ENCODE measurements at places on chromosomes 6 and 20.

DNA sequence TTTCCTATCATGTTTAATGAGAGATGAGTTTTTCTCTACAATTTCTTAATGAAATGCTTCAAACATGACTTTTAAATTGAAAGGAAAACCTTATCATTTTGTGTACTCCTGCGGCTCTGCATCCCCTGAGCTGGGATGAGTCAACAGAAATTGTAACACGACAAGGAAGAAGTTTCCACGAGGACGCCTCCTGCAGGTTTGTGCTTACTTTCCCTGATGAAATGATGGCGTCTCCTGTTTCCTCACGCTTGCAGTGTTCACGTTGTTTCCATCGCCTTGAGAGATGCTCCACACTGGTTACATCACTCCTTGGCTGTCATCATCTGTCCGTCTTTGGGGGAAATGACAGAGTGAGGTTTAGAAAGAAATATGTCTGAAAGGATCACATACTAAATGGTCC lies 233.7 kb upstream of the ZFP64 start:
- peak; percentile 52 for DNase-seq

DNA sequence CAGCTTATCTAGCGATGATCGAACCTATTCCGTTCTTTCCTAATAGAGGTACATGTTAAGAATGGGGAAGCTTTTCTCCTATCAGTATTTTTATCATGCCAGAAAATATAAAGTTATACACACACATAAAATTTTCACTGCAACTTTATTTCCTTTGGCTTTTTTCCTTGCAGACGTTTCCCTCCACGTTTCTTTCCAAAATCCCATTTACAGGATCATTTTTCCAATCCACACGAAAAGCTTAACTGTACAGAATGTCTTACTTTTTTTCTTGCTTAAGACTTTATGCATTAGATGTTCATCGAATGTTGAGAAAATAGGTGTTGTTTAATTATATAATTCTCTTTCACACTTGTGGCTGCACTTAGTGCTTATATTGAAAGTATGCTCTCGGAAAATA lies 62.9 kb upstream of the HDGFL1 start:
- DNase-seq, result no peak

DNA sequence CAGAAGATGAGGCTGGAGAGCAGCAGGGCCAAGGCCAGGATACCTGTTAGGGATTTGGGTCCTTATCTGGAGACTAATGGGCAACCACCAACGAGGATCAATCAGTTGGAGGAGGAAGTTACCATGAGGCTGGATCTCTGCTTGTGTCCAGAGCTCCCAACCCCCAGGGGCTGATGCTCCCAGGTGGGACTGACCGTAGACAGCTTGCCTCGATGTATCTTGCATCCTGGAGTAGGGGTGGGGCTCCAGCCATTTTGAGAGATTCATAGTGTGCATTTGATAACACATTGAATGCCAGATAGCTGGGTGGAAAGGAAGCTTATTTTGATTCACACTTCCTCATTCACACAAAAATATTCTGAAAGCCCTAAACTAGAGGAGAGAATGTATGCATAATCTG lies 4.6 kb upstream of the RFPL4B start:
- no peak for DNase-seq

DNA sequence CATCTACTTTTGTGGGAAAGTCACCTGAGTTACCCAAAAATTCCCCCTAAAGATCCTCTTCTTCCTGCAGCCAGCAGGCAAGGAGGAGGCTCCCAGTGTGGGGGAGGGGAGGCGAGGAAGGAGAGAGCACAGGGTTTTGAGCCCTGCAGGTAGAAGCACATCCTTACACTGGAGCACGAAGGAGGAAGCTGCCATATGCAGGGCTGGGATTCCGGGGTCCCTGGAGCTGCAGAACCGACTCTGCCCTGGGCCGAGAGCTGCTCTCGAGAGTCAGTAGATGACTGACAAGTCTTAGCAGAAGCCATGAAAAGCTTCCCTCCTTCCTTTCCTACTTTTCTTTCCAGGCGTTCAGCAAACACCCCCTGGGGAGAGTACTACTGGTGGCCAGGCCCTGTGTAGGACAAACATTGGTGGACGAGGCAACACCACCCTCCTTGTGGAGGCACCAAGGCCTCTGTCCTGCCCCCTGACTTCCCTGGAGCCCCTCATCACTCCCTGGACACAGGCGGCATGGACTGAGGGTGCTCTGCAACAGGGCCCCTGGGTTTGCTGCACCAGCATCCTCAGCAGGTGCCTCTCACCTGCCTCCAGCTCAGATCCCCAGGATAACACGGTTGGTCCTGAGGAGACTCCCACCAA lies 211.7 kb upstream of the CST7 start:
- no peak for DNase-seq

GRCh38 chr6:111523484-111524167 lies 40.6 kb upstream of the REV3L start:
- no peak for DNase-seq

- no peak for DNase-seq
Measured at GRCh38 chr6:165729307-165729936, 66.4 kb upstream of the PDE10A start.

- DNase-seq, result no peak
Measured at GRCh38 chr6:79813143-79813850, 134.1 kb downstream of the ELOVL4 start.

GRCh38 chr6:36639171-36639808 lies 39.2 kb upstream of the CDKN1A start:
- no peak for DNase-seq

GRCh38 chr20:41746635-41747034 lies 128.5 kb upstream of the CHD6 start:
- DNase-seq, result no peak

GRCh38 chr6:30917041-30917440 lies 3.0 kb downstream of the VARS2 start:
- DNase-seq, result no peak

GRCh38 chr6:129592516-129593232 lies 117.3 kb downstream of the ARHGAP18 start:
- DNase-seq, result no peak

DNA sequence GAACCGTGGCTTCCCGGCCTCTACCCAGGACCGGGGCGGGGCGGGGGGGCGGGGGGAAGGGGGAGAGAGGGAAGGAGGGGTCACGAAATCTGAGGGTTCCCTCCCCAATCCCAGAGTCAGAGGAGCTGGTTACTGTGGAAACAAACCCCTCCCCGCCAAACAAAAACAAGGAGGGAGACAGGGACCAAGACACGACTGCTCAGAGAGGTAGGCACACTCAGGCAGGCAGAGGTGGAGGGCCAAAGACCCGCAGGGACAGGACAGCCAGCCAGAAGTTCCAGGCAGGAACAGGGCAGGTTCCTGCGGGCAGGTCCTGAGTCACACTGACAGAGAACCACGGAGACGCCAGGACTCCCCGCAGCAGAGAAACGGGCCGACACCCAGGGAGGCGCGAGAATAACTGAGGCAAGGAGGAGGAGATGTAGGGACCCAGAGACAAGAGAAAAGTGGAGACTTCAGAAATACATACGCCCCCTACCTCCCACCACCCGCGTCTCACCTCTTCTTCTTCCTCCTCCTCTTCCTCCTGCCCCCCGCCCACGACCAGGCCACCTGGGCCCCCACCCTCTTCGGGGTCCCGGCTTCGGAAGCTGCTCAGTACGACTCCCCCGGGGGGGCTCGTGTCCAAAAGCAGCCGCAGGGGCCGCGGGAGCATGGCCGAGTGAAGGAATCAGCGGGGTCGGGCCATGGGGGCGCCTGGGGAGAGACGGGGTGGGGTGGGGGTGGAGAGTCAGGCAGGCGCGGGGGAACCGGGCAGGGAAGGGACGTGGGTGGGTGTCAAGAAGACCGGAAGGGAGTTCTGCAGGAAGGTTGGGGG lies 578 bp downstream of the RGL2 start:
- peak; percentile 89 for DNase-seq

- DNase-seq, result no peak
Measured at GRCh38 chr6:151649835-151650234, 156.0 kb downstream of the CCDC170 start.

DNA sequence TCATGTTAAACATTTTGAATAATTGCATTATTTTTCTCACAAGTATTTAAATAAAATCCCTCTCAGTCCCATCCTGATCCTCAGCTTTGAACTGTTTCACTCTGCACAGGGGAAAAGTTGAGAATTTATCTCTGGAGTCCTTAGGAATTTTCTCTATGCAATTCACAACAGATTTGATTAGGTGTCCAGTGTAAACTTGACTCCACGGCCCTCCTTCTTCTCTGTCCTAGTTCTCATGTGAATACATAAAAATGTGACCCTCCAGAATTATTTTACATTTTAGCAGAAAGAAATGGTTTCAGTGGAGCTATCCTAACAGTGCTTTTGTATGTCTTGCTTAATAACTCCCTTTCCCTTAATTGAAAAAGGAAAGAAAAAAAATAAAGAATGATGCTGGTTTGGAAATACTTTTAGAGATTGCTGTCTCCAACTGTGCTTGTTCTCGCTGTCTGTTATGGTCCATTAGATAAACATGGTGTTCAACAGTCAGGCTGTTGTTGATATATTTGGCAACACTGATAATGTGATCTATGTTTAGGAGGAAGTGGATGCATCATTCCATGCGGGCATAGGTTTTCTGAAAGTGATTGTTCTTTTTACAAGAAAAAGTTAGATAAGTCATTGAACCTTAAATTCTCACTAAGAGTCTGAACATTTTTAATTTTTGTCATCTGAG lies 599.4 kb upstream of the CITED2 start:
- no peak for DNase-seq

GRCh38 chr20:52937591-52938100 lies 34.5 kb upstream of the TSHZ2 start:
- no peak for DNase-seq

GRCh38 chr20:45320948-45321595 lies 13.0 kb upstream of the MATN4 start:
- no peak for DNase-seq

GRCh38 chr20:63850689-63851547 lies 10.4 kb upstream of the ABHD16B start:
- DNase-seq, result peak; percentile 10

- DNase-seq, result no peak
Measured at GRCh38 chr20:21573259-21573658, 59.4 kb upstream of the NKX2-2 start.

GRCh38 chr6:54891536-54891935 lies 45.0 kb downstream of the FAM83B start:
- DNase-seq, result no peak

DNA sequence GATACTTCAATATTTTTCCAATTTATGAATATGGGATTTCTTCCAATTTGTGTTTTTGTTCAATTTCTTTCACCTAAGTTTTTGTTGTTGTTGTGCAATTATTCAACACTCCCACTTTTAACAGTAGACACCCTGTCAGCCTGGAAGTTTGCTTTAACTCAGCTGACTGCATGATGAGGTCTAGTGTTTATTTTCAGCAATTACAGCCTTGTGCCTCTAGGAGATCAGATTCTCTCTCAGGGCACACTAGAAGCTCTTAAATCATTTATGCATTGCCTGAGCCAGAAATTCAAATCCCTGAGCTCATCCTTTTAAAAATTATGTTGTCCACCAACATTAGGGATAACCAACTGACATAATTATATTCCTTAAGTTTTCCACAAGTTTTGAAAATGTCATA lies 85.7 kb downstream of the MRAP2 start:
- no peak for DNase-seq

DNA sequence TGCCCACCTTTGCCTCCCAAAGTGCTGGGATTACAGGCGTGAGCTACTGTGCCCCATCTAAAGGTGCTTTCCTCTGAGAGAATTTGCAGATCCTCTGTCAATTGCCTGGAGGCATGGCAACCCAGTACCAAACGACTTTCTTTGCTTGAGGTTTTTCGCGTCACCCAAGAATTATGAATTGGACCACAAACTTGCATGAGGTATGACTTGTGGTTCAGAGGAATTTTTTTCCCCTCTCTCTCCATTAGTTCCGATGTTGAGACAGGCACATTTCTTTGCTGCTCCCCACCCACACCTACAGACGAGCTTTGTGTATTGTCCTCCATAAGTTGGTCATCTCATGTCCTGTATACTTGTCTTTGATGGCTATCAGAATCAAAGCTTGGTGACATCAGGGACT lies 11.8 kb upstream of the SCAF8 start:
- no peak for DNase-seq

DNA sequence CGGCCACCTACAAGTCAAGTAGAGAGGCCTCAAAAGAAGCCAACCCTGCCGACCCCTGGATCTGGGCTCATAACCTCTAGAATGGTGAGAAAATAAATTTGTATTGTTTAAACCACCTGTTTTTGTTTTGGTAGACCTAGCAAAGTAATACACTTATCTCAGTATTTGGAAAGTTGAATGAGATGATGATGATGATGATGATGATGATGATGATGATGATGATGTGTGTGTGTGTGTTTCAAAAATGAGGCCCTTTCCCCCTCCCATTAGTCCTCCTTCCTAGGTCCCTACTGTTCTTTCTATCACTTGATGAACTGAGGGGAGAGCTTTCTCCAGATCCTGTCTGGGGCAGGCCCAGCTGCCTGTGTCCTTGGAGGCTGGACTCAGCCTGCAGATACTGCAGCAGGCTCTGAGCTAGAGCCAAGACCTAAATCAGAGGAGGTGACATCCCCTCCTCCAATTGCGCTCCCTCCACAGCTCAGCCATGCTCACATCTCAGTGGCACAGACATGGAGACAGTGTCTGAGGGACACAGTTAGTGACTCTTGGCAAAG lies 120.1 kb downstream of the LRFN2 start:
- DNase-seq, result no peak

DNA sequence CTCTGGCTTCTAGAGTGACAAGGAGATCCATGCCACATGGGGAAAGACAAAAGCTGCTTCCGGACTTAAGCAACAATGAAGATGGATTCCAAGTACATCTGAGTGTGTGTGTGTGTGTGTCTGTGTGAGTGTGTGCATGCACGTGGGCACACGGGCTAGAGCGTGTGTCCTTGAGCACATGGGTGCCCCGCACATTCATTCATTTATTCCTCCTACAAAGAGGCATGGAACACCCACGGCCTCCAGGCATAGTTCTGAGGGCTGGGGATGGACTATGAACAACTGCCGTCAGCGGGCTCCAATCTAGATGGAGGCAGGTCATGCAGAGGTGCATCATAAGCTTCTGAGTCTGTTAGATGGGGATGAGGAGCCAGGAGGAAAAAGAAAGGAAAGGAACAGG lies 49.1 kb downstream of the GRM4 start:
- DNase-seq, result no peak

GRCh38 chr6:47525330-47526057 lies 47.9 kb downstream of the CD2AP start:
- no peak for DNase-seq

DNA sequence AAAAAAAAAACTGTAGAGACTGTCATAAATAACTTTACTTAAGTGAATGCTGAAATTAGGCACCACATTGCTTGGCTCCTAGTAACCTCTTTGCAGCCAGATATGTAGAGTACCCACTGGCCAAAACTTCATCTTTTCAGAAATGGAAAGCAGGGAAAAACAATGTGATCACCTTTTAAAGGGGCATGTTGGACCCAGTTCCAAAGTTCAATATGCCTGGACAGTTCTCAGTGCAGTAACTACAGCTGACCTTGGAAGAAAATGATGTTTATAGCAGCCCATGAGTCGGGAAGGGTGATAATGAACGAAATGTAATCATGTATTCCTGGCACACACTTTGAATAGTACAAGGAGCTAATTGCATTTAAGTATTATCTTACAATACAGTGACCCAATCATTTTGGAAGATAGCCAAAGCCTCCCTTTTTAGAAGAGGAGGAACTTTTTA lies 93.6 kb upstream of the TAB2 start:
- no peak for DNase-seq
